Hematopoietic multipotent progenitor cell treated with erythropoietin and hydrocortisone succinate and interleukin-3 and kit ligand, for 8 days (in vitro differentiated cells): ENCODE measurements at places on chromosomes 13 and 19.

DNA sequence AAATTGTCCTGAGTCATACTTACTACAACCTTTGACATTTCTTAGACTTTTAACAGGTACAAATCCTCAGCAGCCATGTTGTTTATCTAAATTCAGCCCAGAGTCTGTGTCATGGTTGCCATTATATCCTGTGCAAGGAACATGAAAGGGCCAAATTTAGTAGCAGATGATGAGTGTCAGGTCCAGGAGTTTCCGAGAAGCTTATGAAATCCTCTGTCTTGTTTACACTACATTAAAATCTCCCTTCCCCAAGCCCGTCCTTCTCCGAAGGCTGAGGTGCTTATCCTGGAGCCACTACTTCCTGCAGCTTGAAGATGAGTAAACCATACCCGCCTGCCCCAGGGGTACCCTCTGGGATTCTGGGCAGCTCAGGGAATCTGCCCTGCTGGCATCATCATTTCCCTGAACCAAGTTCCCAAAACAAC is 102.6 kb upstream of the SERP2 start:
- DNase-seq: no peak

GRCh38 chr13:41596190-41596589 is 138.8 kb downstream of the RGCC start:
- no peak for DNase-seq

DNA sequence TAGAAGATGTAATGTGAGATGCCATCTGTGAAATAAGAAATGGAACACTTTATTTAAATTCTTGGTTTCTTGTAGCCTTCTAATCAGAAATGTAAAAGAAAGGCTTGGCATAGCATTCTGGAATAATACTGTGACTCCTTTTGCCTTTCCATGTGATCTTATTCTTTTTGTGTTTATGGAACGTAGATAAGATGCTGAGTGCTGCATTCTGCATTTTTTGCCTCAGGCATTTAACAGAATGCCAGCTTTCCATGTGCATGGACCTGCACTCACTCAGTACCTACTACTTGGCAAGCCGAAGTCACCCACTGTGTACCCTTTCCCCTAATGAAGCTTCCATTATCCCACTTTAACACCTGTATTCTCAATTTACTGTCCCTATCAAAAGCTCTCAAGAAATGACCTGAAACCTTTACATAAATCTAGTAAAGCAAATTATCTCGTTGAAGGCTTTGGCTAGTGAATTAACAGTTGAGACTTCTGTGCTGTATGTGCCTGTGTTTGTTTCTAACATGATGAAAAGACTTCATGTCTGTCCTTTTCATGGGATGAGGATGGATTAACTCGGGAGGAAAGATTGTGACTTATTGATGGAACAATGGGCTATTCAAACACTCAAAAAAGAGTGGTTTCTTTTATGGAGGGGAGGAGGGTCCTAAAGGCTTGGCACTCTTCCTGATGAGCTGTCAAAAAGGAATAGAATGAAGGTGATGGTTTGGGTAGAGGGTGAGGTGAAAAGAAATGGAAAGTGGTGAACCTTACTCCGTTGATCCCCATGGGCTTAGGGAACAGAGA is 44.7 kb upstream of the FRY start:
- DNase-seq: no peak

DNA sequence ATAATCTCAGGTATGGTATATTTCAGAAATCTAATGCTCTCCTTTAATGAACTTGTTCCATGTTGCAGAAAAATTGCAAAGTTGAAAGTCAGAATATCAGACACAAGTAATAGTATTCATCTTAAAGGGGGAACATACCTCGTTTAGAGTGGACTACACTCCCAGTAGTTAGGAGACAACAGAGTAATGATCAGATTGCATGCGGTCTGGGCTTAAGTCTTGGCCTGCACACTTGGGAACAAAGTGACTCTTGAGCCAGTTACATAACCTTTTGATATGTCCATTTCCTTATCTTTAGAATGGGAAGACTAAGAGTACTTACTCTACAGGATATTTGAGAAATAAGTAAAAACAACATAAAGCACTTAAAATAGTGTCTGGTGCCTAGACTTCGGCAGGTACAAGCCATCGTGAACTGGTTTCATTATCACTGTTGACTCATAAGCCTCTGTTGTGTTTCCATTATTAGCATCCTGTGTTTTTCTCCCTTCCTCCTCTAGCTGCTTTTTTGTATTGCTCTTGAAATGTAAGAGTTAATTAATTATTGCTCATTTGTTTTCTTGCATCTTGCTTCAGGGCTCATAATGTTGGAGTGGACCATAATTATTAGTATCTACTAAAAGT is 53.0 kb downstream of the DPY19L3 start:
- DNase-seq: no peak

- no peak for DNase-seq
Measured at GRCh38 chr19:1407528-1408299, at the start of gene DAZAP1. DAZAP1 (plus strand) TSS chr19:1407586; CDS start chr19:1407774, 188 bp downstream.

DNA sequence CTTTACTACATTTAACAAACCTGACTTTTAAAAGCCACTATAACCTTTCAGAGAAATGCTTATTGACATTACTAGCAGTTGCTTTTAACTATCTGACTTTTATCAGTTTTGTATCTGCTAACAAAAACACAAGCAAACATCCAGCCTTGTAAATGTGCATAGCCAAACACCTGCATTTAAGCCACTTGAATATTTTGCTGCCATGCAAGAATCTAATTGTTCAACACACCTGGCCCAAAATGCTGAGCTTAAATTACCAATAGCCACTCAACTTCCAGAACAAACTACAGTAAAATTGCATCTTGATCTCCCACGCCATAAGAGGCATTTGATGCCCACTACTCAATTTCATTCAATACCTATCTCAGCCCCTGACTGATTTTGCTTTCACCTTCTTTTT is 9.3 kb downstream of the ZIC5 start:
- no peak for DNase-seq

DNA sequence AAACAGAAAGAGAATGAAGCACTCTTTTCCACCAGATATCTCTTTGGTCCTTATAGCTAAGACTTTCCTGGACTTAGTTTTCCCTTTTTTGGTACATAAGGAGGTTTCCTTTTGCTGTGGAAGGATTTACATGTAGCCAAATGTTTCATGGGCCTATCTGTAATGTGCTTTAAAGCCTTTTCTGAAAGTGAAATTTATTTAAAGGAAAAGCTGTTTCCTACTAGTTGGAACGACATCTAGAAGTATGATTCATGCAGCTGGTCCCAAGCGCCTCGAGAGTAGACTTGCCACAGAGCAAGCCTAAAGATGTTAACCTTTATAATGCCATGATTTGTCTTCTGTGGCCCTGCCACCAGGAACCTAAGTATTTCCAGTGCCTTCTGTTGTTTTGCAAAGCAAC is 390.3 kb downstream of the DLEU7 start:
- no peak for DNase-seq

DNA sequence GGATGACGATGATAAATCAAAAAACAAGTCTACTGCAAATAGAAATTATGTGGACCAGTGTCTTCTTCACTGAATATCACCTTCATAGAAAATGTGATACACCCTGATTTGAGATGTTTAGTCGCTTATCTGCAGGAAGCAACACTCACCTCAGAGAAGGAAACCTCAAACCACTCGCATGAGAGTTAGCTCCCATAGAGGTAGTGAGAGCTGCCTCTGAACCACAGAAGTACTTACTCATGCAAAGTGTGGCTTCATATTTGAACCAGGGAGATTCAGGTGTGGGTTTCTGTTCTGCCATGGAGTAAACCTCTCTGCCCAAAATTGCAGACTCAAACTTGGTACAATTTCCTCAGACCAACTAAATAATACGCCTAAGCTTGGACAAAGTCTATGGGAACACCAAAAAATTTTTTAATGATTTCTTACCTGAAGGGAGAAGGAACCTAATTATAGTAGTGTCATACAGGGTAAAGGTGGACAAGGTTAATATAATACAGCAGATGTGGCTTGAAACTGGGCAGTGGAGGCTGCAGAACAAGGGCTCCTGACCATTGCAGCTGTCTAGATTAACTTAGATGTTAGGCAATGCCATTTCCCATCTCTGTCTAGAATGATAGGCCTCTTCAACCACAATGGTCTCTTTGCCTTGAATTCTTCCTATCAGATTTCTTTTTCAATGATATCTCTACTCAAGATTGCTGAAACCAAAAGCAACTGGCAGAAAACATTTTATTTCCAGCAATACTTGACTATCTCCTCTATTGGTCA is 29.6 kb upstream of the RCBTB2 start:
- peak; percentile 69 for DNase-seq

- no peak for DNase-seq
Measured at GRCh38 chr13:59476366-59476765, 687.4 kb downstream of the DIAPH3 start.

GRCh38 chr19:10551698-10552301 is 8.1 kb downstream of the ATG4D start:
- peak; percentile 82 for DNase-seq

GRCh38 chr19:49808711-49809159 is 4.4 kb downstream of the FUZ start:
- peak; percentile 82 for DNase-seq

- no peak for DNase-seq
Measured at GRCh38 chr13:107993239-107993949, 221.9 kb downstream of the LIG4 start.

DNA sequence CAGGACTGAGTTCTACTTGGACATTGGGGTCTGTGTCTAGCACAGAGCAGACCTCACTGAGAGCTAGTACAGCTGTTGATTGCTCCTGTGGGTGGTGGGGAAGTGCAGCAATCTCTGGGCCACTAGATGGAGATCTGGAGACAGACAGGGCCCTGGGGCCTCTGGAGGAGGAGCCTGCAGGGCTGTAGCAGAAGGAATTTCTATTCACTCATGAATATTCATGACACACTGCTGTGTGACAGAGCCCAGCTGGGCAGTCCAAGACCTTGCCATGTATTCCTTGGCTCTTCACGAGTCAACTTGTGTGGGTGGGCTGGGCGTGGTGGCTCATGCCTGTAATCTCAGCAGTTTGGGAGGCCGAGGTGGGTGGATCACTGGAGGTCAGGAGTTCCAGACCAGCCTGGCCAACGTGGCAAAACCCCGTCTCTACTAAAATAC is 37.5 kb downstream of the SUGP2 start:
- peak; percentile 45 for DNase-seq

GRCh38 chr19:1247748-1248138 is 640 bp upstream of the MIDN start:
- no peak for DNase-seq

- no peak for DNase-seq
Measured at GRCh38 chr13:20175406-20175794, 14.5 kb upstream of the GJA3 start.

- DNase-seq: peak; percentile 68
Measured at GRCh38 chr19:7928741-7929701, 3.1 kb upstream of the CTXN1 start.

DNA sequence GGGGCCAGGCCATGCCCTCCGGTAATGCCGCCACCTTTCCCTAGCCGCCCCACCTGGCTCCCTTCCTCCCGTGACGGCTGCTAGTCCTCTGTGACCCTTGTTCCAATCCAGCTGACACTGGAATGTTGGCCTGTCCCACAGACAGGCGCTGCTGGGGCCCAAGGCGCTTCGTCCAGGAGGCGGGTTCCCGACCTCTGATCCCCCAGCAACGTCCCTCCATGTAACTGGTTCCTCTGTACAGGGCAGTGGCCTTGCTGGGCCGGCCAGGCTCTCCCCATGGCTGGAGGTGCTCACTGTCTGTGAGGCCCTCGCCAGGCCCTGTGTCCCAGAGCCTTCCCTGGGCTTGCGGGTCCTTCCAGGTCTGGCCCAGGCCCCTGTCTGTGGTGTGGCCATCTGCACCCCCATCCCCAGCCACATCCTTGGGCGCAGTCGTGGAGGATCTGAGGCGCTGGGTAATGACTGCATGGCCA is 6.8 kb upstream of the GRIN3B start:
- DNase-seq: no peak

DNA sequence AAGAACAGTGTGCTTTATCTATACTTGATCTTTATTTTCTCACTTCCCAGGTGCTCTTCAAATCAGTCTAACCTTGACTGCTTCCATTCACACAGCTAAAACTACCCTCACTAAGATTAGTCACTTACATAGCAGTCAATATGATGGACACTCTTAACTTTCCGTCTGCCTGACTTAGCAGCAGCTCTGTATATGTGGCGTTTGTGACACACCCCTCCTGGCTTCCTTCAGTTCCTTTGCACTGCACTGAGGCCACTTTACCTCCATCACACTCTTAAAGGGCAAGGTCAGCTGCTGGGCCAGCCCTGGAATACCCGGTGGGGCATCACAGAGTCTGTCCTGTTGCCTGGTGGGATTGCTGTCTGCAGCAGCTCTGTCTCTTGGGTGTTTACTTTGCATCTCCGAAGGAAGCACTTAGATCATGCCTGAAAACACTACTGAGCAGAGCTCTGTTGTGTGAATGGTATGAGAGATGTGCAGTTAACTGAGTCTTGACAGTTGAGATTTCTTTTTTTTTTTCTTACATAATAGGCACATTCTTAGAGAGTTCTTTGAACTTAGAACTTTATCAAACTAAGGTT is 35.6 kb upstream of the IL17D start:
- DNase-seq: no peak
